ENCODE measurements at places on chromosomes 3 and 15.

DNA sequence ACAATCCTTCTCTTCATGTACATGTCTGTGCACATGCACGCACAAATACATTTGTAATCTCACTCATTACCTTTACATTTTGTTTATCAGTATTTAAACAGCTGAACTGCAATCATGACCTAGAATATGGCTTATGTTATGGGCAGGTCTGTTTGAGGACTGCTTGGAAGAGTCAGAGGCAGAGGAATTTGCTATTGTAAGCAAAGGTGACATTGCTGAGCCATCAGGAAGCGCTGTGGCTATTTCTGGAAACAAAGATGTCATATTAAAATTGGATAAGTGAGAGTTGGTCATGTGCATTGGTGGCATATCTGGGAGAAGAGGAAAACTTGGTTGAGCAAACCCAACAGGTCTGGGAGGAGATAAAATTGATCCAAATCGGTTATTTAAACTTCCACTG, 41.6 kb downstream of the USF3 start:
- no peak for DNase-seq

GRCh38 chr3:114221881-114222264, 15.5 kb downstream of the ZNF80 start:
- DNase-seq = no peak

DNA sequence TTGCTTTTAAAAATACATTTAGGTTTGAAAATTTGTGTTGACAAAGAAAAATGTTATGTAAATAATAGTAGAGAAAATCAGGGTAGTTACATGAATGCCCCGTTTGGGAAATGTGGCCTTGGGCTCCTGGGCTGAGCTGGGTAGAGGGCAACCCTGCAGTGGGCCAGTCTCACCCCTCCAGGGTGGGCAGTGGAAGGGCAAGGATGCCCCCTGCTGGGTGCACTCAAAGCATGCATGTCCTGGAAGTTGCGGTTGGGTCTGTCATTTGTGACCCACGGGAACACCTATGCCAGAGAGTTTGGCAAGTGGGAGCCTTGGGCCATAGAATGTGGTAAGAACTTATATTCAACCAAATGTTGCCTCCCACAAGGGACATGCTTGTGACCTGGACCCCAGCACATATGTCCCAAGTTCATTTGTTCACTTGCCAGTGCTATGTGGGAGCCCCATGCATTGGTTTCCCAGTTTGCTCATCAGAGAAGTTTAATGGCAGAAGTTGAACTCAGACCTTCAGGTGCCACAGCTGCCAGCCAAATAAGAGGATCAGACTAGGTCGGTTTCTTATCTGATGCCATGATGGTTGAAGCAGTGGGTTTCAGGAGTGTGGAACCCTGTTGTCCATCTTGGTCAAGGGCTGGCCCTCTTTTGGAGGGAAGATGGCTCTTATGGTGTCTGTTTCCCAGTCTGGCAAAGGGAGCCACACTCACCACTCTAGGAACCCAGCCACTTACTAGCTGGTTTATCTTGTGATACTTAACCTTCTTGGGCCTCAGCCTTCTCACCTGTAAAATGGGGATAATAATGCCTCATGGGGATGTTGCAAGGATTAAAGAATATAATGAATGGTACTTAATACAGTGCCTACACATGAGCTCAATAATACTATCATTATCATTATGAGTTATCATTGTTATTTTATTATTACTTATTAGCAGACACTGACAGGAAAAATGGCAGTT, 2.5 kb upstream of the PLCB2 start:
- DNase-seq = peak; percentile 55

- DNase-seq = no peak
Observed at GRCh38 chr3:171165499-171165921, 139.0 kb upstream of the SLC2A2 start.

- DNase-seq = peak; percentile 59
Observed at GRCh38 chr3:143972505-143973258, 1.1 kb downstream of the DIPK2A start.

- DNase-seq = no peak
Observed at GRCh38 chr3:66103729-66104128, 65.0 kb upstream of the MAGI1 start.

- no peak for DNase-seq
Observed at GRCh38 chr15:99989095-99989494, 255.9 kb upstream of the LYSMD4 start.

DNA sequence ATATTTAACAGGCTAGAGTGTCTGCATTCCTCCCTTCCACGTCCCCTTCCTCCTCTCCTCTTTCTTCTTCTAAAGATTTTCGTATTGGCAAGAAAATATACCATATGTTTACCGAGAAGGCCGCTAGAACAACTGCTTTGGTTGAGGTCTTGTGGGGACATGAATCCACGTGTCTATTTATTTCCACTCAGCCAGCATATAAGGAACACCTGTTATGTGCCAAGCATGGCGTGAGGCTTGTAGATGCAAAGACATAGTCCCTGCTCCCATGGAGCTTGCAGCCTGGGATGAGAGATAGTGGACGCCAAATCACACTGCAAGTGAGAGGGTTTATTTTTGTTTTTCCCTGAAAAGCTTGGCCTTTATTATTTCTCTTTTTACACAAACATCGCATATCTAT, 57.1 kb downstream of the SLC7A14 start:
- DNase-seq = no peak

- DNase-seq = no peak
Observed at GRCh38 chr15:29864501-29864900, 42.2 kb upstream of the TJP1 start.

GRCh38 chr3:150172356-150172755, 201.7 kb upstream of the PFN2 start:
- no peak for DNase-seq

GRCh38 chr3:126126286-126126685, 42.4 kb upstream of the SLC41A3 start:
- DNase-seq = no peak

DNA sequence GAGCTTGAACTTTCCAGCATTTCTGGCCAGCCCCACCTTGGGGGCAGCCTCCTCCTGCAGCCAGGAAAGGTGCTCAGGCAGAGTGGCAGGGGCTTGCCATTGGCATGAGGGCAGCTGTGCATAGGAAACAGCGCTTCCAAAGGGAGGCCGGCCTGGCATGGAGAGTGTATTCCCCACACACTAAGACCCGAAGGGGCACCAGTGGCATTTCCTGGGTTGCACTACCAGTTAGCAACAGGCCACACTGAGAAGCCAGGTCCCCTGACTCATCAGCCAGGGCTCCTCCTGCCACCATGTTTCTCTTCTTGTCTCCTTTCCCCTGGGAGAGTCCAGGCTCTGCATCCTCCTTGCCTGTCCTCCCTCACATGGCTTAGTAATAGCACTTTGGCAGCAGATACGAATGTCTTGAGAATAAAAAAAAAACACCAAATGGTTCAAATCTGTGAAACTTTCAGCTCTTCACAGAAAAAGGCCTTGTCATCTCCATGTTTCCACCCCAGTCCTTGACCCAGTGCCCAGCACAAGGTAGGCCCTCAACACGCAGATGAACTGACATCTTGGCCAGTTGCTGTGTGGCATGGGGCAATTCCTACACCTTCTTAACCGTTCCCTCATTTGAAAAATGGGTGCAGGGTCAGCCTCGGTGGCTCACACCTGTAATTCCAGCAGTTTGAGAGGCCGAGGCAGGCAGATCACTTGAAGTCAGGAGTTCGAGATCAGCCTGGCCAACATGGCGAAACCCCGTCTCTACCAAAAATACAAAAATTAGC, 180.4 kb downstream of the SMAD6 start:
- DNase-seq = no peak

- no peak for DNase-seq
Observed at GRCh38 chr3:177379045-177379444, 181.8 kb upstream of the TBL1XR1 start.

GRCh38 chr3:195147649-195148080, 123.3 kb downstream of the XXYLT1 start:
- no peak for DNase-seq

DNA sequence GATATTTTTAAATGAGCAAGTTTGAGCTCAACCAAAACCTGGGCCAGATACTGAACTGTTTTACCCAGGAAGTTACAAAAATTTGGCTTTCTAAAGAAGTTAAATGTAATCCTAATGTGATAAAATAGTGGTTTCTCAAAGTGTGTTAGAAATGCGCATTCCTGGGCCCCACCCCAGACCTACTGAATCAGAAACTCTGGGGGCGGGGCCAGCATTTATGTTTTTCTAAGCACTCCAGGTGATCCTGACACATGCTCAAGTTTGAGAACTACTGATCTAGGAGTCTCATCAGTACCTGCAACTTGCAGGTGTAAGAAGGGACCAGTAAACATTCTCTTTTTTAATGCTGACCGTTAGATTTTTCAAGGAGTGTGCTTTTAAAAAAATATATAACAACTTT, 190.6 kb downstream of the VPS13C start:
- DNase-seq = no peak

DNA sequence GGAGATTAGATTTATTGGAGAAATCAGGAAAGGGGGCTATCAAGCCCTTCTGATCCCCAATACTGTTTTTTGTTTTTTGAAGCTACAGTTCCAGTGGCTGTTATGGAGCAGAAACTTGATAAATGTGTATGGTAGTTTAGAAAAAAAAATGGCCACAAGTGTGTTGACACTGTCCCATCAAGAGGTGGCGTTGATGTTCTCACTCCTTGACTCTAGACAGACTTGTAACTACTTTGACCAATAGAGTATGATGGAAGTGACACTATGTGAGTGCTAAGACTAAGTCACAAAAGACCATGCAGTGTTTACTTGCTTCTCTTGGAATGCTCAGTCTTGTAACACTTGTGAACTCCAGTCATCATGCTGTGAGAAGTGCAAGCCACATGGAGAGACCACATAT, 356.7 kb downstream of the PDCD6IP start:
- no peak for DNase-seq

GRCh38 chr3:52886049-52886730, 11.2 kb downstream of the STIMATE start:
- no peak for DNase-seq

GRCh38 chr3:83150896-83151295, 1389.5 kb upstream of the GBE1 start:
- no peak for DNase-seq

- DNase-seq = no peak
Observed at GRCh38 chr15:92073044-92073785, 219.7 kb downstream of the SLCO3A1 start.

- DNase-seq = no peak
Observed at GRCh38 chr3:32313723-32314473, 75.4 kb downstream of the CMTM8 start.

DNA sequence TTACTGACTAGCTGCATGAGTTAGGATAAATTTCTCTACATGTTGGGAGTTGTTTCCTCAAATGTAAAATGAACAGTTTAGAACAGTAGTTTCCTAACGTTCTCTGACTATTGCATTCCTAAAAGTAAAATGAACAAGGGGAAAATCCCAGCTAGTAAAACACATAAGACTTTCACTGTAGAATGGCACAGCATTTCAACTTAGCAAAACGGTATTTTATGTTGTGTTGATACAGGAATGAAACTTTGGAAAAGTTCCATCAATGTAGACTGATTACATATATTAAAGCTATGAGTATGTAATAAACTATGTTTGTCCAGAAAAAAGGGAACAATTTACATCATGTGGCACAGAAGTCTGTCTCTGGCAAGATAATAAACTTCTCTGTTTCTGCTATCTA, 297.4 kb upstream of the EPHA3 start:
- no peak for DNase-seq

- DNase-seq = no peak
Observed at GRCh38 chr3:117346901-117347300, 637.3 kb downstream of the TUSC7 start.

- no peak for DNase-seq
Observed at GRCh38 chr3:71131375-71132314, 451.9 kb downstream of the FOXP1 start.

GRCh38 chr3:141530415-141530768, 43.6 kb downstream of the RASA2 start:
- no peak for DNase-seq

DNA sequence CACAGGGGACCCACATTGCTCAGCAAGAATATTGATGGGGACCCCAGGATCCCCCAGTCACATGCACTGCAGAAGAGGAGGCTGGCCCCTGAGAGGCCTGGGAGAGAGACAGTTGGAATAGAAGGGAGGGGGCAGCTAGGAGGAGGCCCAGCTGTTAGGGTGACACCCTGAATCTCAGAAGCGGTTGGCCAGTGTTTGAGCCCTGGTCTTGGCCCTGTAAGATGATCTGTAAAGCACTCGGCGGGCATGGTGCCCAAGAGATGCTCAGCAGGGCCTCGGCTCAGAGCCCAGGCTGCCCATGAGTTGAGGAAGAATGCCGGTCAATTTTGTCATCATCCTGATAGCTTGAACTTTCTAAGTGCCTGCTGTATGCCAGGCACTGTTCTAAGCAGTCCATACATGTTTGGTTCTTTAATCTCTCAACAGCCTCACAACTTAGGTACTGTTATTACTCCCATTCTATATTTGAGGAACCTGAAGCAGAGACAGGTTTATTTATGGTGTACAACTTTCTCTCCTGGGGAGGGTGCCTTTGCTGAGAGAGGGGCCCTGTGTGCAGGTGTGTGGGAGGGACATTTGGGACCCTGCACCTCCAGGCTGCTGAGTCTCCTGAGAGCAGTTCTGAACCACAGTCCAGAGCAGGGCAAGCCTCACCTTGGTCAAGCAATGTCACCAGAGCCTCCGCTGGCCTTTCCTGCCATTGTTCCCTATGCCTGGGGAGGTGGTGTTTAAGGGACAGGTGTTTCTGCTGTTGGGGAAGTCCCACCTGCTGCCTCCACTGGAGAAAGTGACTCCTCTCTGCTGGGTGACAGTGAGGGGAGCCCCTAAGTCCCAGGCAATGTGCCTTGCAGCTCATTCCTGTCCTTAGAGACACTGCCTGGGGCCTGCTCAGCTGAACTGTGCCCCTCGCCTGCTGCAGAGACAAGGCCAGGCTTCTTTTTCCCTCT, 26.0 kb downstream of the SLC6A6 start:
- no peak for DNase-seq

Measured in progenitor cell of endocrine pancreas (in vitro differentiated cells).